Keratinocyte (primary cell): ENCODE measurements at places on chromosomes 1 and 21.

DNA sequence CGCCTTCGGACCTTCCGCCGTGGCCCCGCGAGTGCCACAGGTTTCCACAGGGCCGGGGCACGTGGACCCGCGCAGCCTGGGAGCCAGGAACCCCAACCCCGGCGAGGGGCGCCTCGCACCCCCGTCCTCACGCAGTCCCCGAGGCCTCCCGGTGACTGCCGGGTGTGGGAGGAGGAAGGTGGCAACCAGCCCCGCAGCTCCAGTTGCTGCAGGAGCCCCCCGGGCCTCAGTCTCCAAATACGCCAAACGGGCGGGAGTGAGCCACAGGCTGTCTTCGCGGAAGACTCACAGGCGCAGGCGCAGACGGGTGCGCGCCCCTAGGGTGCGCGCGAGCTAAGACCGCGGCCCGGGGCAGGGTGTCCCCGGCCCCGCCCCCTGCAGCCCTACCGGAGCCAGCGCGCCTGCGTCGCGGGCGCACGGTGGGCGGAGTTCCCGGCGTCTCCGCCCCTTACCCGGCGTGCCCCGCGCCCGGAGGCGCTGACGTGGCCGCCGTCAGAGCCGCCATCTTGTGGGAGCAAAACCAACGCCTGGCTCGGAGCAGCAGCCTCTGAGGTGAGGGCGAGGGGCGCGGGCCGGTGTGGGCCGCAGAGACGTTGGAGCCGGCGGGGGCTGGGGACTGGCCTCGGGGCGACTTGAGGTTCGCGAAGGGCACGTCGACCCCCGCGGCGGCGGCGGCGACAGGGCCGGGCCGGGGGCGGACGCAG is at the start of gene ARF1:
Gene ARF1 (plus strand): TSS at position 495 of the 704 bp plus-strand sequence. CDS start 14,407 bp downstream, outside the sequence.
- peak; percentile 77 for DNase-seq

DNA sequence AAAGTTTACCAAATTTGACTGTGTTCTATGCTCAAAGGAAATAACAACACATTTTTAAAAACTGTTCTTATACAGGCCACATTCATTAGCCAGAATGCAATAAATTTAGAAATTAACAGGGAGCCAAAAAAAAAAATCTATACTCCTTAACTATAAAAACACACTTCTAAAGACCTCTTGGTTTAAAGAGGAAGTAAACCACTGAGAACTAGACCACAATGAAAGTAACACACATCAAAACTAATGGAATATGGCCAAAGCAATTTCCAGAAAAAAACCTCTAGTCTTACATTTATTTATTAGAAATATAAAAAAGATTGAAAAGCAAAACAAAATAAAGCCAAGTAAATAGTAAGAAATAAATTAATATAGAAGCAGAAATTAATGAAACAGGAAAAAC is 48.9 kb upstream of the GADD45A start:
- DNase-seq: no peak

- peak; percentile 41 for DNase-seq
These were observed 56.8 kb downstream of the ZBTB17 start for GRCh38 chr1:15918962-15919715.

DNA sequence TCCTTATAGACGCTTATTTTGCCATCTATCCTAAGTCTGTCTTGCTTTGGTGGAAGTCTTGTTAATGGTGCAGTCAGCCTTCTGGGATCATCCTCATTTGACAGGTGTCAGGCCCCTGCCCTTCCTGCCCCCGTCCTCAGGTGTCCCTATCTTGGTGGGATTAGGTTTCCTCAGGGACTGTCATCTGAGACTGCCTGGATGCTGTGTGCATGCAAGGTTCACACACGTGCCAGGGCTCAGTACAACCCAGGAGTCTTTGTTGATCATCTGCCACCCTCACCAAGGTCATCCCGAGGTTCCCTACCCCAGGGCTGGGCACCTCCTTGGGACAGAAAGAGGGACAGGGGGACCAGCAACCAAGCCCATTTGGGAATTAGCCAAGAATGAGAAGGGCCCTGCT is 18.0 kb downstream of the PADI2 start:
- DNase-seq: no peak

DNA sequence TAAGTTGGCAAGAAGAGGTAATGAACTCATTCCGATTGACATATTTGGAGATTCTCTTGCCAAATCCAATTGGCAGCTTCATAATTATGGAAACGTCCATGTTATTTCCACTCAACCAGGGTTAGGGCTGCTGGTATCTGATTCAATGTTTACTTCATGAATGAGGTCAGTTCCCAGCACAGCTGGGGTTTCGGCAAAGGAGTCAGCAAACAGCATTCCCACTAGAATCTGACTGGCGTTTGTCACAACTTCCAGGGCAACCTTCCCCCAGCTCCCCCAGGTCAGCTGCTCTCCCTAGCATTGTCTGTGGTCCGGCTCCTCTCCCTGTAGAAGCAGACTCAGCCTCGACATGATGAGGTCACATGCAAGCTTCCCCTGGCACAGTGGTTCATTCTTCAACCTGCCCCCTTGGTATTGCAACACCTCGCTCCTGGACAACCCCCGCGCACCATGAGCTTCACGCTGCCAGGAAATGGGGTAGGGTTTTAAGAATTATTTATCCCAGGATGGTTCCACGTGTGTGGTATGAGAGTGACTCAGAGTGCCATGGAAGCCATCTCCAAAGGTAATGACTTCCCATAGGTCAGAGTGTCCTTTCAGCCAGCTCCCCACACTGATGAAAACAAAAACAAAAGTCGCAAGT is 100.7 kb upstream of the SLC25A33 start:
- DNase-seq: no peak

DNA sequence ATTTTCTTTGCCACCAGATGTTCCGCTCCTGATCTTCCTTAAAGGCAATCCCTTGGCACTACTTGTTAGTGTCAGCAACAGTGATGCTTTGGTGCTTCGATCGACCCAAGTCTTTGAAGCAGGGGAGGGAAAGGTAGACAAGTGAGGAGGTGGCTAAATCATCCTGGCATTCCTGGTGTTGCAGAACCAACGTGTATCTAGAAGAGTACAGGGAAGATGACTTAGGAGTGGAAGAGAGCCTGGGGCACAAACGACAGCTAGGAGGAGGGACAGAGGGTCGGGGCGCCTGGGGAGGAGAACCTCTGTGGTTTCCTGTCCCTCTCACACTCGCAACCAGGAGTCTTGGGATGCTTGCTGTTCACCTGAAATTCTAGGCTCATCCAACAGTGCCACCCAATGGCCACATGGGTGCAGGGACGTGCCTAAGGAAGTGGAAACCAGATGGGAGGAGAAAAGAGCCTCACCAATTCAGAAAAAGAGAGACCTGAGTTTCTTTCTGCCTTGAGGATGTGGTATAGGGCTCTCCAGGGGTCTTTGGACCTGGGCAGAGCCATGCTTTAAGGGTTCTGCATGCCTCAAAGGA is 9.5 kb upstream of the KCNA2 start:
- DNase-seq: peak; percentile 21

GRCh38 chr1:43847290-43847689 is 86.3 kb upstream of the ARTN start:
- no peak for DNase-seq

- no peak for DNase-seq
These were observed 20.7 kb downstream of the NGF start for GRCh38 chr1:115317101-115318012.

DNA sequence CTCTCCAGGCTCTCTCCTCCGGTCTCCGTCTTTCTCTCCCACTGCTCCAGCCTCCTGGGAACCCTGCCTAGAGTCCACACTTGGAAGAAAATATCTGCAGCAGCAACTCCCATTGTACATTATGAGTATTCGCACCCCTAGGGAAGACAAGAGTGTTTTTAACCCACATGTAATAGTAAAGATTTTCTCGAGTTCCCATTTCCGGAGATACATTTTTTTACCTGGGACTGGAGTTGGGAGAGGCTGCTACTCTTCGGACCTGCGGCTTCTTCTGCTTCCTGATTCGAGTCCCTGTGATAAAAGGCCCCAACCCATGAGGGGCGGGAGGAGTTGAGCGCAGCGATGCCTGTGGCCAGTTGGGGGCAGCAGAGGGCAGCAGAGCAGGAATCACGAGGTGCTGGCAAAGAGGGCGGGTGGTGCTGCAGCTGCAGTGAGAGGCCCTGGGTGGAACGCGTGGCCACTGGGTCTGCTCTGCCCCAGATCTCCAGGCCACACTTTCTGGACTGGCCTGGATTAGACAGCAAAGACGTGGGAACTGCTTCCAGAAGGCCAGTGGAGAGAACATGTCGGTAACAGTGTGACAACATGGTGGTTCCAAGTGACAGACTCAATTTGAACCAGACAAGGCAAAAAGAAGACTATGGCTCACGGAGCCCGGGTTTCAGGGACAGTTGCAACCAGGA is 221.0 kb upstream of the CSF3R start:
- DNase-seq: peak; percentile 2

DNA sequence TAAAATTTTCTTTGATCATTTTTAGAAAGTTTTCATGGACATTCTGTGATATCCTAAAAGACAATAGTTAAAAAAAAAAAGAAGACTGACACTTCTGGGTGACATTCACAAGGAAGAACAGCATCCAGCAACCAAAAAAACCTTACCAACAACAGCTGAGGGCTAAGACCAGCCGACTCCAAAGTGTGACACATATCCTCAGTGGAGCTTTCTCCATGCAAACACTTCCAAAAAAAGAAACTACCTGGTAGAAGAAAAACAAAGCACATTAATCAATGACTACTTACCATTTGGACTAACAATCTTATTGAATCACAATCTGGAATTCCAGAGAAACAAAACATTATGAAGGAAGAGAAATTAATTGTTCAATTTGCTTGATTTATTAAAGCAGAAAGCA is 88.2 kb downstream of the IARS2 start:
- DNase-seq: no peak

DNA sequence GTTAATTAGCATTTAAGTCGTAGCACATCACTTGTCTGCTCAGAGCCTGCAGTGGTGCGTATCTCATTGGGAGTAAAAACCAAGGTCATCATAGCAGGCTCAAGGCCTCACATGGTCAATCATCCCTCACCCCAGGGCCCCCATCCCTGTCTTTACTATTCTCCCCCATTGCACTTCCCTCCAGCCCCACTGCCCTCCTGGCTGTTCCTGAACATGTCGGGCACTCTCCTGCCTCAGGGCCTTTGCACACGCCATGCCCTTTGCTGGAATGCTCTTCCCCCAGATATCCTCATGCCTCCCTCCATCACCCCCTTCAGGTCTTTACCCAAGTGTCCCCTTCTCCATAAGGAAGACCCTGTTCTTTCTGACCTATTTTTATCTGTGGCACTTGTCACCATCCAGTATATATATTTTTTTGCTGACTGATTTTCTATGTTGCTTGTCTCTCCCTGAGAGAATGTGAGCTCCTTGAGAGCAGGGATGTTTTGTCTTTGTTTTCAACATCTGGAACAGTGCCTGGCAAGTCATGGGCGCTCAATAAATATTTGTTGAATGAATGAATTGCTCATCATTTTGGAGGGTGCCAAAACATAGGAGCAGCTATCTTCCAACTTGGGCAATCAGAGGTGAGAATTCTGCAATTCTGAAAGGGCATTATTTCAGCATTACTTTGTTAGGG is 74.1 kb upstream of the POU3F1 start:
- no peak for DNase-seq

- no peak for DNase-seq
These were observed 18.1 kb upstream of the SLC26A9 start for GRCh38 chr1:205961405-205961804.

- no peak for DNase-seq
These were observed 26.4 kb upstream of the RAB3GAP2 start for GRCh38 chr1:220298470-220299205.

DNA sequence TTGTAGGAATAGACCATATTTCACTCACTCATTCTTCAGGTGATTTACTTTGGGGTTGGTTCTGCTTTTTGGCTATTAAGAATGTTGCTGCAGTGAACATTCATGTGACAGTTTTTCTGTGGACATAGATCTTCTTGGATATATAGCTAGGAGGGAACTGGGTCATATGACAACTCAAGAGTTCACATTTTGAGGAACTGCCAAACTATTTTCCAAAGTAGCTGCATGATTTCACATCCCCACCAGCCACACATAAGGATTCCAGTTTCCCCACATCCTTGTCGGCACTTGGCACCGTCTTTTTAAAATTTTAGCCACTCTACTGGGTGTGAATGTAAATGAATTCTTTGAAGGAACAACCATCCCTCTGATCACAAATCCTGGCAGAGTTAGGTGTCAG is 126.0 kb downstream of the PRDM2 start:
- DNase-seq: no peak

- DNase-seq: no peak
These were observed 161.0 kb upstream of the KAZN start for GRCh38 chr1:14437417-14437918.

GRCh38 chr1:173224280-173224892 is 17.3 kb upstream of the TNFSF4 start:
- no peak for DNase-seq

GRCh38 chr1:209497729-209498128 is 85.8 kb upstream of the CAMK1G start:
- no peak for DNase-seq

- no peak for DNase-seq
These were observed 1.0 kb upstream of the SLC6A9 start for GRCh38 chr1:44032170-44032790.

DNA sequence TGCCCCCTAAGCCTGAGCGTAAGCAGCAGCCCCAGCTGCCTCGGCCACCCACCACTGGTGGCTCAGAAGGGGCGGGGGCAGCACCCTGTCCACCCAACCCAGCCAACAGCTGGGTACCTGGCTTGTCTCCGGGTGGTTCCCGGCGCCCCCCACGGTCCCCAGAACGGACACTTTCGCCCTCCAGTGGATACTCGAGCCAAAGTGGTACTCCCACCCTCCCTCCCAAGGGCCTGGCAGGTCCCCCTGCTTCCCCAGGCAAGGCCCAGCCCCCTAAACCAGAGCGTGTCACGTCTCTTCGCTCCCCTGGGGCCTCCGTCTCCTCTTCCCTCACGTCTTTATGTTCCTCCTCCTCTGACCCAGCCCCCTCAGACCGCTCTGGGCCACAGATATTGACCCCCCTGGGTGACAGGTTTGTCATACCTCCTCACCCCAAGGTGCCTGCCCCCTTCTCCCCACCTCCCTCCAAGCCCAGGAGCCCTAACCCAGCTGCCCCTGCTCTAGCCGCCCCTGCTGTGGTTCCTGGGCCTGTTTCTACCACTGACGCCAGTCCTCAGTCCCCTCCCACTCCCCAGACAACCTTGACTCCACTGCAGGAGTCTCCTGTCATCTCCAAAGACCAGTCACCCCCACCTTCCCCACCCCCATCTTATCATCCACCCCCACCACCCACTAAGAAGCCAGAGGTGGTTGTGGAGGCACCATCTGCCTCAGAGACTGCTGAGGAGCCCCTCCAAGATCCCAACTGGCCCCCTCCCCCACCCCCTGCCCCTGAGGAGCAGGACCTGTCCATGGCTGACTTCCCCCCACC is 46.2 kb downstream of the YARS1 start:
- no peak for DNase-seq

- DNase-seq: no peak
These were observed 117.9 kb upstream of the DNAH14 start for GRCh38 chr1:224811564-224811963.
